Fibroblast of skin of left quadriceps (primary cell): ENCODE measurements at places on chromosomes 2 and 18.

DNA sequence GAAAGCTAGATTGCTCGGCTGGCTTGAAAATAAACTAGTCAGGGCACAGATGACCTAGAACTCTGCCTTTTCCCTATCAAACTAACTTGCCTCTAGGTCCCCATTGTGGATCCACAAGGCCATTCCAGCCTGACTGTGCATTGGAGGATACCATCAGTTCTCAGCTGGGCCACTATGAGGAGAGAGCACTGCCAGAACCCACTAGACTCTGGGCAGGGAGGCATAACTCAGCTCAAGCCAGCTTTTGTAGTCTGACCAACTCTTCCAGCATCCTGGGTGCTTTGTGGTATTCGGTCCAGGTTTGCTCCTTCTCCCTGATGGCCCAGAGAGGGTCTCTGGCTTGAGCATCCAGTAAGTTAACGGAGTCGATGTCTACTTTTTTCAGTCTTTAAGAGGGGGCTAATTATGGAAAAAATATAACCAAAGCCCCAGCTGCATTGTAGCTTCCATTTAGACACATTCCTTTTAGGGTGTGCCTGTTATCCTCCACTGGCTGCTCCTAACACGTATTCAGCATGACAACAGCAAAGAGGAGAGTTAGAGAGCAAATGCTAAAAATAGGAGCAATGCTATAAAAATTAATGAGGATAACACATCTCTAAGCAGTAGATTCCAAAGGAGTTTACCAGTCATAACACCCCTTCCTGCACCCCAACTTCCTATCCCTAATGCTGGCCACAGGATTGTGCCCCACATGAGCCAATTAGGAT is 15.2 kb downstream of the GKN2 start:
- no peak for DNase-seq

GRCh38 chr2:137865954-137866540 is 98.2 kb upstream of the HNMT start:
- DNase-seq = peak; percentile 2

GRCh38 chr2:41720331-41721251 is 327.2 kb upstream of the PKDCC start:
- DNase-seq = no peak

GRCh38 chr2:62287899-62288880 is 92.3 kb downstream of the B3GNT2 start:
- DNase-seq = no peak
